ENCODE measurements at places on chromosomes 5 and 9. TPM values are rescaled to one million over a fixed set of nuclear protein-coding genes. Genes with fewer than 3 reads are reported as not detected.

Gene KIF20A
- 28.2 TPM for polyA plus RNA-seq

Gene SNCB
- polyA plus RNA-seq, result not detected

DNA sequence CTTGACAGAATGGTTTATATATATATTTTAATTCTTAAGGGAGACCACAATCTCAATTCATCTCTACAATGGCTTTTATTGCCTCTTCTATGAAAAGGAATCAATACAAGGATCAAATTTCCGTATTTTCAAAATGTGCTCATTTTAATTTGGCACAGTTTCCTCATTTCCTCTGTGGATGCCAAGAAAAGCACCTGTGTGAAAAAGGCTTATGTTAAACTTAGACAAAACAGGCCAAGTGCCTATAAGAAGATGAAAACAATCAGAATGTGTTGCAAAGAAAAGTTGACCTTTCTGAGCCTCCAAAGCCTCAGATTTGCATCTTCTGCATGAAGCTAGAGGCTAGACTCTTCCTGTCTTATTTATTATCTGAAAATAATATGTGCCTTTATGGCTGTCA is 173.7 kb upstream of the SLC12A2 start:
- DNase-seq, result no peak

DNA sequence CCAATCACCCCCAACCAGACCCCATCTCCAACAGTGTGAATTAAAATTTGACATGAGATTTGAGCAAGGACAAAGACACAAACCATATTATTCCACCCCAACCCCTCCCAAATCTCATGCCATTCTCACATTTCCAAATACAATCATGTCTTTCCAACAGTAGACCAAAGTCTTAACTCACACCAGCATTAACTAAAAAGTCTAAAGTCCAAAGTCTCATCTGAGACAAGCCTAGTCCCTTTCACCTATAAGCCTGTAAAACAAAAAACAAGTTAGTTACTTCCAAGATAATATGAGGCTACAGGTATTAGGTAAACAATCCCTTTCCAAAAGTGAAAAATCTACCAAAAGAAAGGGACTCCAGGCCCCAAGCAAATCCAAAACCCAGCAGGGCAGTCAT is 140.6 kb upstream of the NR4A3 start:
- no peak for DNase-seq

- no peak for DNase-seq
Measured at GRCh38 chr9:127463382-127463781, 12.1 kb downstream of the LRSAM1 start.

Gene ANKRD34B
- not detected for polyA plus RNA-seq

- peak; percentile 91 for DNase-seq
Measured at GRCh38 chr5:38783011-38783561, 62.7 kb upstream of the OSMR start.
